ENCODE measurements at places on chromosomes 13 and 19.

GRCh38 chr13:25847145-25847544 is 204.7 kb downstream of the SHISA2 start:
- DNase-seq = no peak

GRCh38 chr13:61142506-61142905 is 273.1 kb downstream of the PCDH20 start:
- peak; percentile 12 for DNase-seq

GRCh38 chr13:91652404-91653301 is 254.2 kb downstream of the GPC5 start:
- DNase-seq = no peak

DNA sequence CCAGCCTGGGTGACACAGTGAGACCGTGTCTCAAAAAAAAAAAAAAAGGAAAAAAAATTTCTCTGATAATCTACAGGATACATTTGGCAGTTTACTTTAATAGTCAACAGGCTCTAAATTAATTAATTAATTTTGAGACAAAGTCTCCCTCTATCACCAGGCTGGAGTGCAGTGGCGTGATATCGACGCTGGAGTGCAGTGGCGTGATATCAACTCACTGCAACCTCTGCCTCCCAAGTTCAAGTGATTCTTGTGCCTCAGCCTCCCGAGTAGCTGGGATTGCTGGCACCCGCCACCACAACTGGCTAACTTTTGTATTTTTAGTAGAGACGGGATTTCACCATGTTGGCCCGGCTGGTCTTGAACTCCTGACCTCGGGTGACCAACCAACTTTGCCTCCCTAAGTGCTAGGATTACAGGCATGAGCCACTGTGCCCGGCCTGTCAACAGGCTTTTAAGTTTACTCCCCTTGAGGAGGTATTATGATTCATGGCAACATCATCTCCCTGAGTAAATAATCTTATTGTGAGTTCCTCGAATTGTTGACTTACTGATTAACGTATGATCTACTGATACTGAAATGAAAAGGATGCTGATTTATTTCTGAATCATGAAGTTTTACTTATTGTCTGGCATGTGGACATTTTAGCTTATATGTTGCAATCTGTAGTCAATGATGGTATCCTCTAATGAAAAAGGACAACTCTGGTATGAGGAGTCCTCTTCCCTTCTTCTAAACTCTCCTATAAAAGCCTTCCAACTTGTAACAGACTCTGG is 21.3 kb upstream of the MTRF1 start:
- peak; percentile 30 for DNase-seq

DNA sequence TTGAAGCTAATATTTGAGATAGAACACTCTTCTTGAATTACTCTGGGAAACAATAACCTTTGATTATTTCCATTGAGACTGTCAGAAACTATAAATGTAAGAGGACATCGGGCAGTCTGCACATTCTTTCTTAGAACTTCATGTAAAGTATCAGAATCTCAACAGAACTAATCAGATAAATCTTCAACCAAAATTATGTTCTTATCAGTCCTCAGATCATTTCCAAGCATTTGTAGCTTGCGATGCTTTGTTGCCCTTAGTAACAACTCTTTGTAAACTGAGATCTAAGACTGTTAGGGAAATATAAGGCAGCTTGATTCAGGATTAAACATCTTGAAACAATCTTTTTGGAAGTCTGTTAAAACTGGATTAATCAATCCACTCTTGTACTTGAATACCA is 70.3 kb downstream of the FNDC3A start:
- DNase-seq = no peak

GRCh38 chr19:39971380-39972035 is 543 bp downstream of the PSMC4 start:
- no peak for DNase-seq

GRCh38 chr13:98972627-98973026 is 5.2 kb downstream of the DOCK9 start:
- peak; percentile 78 for DNase-seq

DNA sequence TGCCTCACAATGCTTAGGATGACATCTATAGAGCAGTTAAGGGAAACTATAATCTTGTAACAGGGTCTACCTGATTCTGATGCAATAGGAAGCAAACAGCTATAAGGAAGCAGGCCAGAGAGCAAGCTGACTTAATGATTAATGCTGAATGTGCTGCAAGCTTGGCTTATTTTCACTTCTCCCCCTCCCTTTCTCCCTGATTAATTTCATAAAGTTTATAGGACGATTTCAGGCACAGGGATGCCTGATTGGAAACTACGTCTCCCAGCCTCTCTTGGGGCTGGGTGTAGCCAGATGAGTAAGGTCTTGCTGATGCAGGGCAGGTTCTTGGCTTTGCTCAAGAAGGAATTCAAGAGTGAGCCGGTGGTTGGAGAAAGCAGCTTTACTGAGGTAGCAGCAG is 82.8 kb upstream of the MRI1 start:
- DNase-seq = no peak

DNA sequence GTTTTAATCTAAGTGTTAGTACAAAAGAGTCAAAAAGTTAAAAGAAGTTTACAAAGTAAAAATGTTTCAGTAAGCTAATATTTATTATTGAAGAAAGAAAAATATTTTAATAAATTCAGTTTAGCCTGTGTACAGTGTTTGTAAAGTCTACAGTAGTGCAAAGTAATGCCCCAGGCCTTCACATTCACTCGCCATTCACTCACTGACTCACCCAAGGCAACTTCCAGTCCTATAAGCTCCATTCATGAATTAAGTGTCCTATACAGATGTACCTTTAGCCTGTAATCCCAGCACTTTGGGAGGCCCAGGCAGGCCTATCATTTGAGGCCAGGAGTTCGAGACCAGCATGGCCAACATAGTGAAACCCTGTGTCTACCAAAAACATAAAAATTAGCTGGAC is 24.1 kb upstream of the AKAP11 start:
- DNase-seq = no peak

- no peak for DNase-seq
Observed at GRCh38 chr19:51550848-51551672, 19.6 kb upstream of the SIGLEC6 start.

DNA sequence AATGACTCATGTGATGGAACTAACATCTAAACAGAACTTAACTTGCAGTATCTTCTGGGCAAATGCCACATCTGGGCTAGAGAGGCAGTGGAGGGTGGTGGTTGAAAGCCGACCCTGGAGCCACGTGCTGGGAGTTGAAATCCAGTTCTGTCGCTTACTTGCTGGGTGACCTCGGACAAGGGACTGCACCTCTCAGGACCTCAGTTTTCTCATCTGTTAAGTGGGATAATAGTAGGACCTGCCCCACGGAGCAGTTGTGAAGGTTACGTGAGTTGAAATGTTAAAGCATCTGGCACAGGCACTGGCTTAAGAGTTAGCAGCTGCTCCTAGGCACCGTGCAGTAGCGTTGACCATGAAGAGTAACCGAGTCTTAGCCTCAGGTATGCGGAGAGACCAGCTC is 76.1 kb downstream of the SIPA1L3 start:
- no peak for DNase-seq

DNA sequence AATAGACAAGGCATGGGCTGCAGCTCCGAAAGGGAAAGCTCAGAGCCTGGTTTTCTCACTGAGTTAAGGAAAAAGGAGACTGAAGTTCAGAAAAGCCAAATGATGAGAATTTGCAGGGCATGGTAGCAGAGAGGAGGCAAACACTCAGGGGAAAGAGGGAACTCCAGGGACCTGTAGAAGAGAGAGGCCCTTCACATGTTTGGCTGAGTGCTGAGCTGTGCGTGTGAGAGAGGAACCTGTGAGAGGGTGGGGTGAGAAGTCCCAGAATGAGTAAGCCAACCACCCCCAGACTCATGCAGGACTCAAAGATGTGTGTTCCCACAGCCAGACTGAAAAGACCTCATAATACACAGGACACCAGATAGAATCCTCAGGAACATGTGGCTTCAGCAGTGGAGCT is 2.8 kb upstream of the CRYL1 start:
- DNase-seq = no peak

DNA sequence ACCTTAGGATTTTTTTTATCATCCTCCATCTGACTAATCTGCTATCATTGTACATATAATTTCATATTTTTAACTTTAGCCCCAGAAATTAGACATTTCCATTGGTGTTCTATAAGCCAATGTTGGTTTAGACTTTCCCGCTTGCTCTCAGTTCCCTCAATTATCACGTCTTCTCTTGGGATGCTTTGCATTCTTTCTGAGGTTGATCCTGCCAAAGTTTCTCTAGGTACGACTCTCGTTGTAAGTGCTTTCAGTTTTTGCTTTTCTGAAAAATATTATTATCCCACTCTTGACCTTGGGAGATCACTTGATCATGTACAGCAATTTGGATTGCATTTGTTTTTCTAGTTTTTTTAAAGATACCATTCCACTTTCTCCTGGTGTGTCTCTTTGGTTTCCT is 270.2 kb downstream of the IRS2 start:
- DNase-seq = peak; percentile 15

Data from astrocyte of the hippocampus (primary cell).